Caco-2 (cell line): ENCODE measurements at places on chromosomes 4 and X.

- no peak for DNase-seq
Measured at GRCh38 chrX:16807548-16807947, 21.3 kb downstream of the TXLNG start.

DNA sequence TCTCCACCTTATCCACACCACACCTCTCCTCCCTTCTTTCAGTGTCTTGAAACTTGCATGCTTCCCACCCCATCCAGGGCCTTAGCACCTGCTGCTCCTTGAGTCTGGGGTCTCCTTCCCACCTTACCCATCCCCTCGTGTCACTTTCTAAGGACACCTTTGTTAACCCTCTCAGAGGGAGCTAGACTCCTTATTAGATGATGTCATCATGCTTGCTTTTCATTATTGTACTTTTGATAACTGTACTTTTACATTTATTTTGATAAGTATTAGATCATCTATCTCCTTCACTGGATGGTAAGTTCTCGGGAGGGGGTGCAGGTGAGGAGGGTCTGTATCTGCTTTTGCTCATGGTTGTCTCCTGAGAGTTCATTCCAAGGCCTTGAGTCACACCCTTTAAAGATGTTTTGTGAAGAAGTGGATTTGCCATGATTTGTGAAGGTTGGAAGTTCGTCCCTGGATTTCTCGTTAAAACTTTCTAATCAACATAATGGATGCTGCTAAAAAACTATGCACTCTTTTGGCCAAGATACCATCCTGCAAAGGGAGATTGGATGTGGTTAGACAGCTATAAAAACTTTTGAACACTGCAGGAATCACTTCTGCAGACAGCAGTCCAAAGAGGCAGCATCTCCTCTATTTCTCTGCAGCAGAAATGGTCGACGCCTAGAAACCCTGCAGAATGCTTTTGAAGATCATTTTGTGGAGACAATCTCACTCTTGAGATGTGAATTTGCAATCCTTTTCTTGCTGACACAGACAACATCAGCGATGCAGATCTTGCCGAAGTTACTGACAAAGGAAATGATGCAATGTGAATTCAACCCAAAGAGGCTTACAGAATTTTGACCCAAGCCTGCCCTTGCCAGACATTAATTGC lies 69.6 kb downstream of the ENPP6 start:
- DNase-seq = no peak

- DNase-seq = no peak
Measured at GRCh38 chrX:118356154-118356701, 10.3 kb downstream of the WDR44 start.

GRCh38 chr4:1000686-1001260 lies 7.6 kb upstream of the SLC26A1 start:
- no peak for DNase-seq

- peak; percentile 62 for DNase-seq
Measured at GRCh38 chr4:118836301-118837120, 585 bp upstream of the SEC24D start.

DNA sequence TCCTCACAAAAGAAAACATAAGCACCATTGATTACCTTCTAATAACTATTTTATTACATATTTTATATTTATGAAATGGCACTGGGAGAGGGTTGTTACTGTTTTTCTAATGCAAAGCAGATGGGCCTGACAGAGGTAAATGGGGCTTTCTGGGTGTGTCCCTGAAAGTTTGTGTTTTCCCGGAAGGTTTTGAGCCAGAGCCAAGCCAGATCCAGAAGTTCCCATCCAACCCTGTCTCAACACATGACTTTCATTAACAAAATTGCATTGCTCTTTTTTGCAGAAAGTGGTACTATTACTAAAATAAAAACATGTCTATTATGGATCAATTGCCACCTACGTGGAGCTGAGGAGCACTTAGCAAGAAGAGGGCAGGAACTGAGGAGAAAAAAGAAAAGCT lies 181.3 kb downstream of the RAB28 start:
- no peak for DNase-seq

DNA sequence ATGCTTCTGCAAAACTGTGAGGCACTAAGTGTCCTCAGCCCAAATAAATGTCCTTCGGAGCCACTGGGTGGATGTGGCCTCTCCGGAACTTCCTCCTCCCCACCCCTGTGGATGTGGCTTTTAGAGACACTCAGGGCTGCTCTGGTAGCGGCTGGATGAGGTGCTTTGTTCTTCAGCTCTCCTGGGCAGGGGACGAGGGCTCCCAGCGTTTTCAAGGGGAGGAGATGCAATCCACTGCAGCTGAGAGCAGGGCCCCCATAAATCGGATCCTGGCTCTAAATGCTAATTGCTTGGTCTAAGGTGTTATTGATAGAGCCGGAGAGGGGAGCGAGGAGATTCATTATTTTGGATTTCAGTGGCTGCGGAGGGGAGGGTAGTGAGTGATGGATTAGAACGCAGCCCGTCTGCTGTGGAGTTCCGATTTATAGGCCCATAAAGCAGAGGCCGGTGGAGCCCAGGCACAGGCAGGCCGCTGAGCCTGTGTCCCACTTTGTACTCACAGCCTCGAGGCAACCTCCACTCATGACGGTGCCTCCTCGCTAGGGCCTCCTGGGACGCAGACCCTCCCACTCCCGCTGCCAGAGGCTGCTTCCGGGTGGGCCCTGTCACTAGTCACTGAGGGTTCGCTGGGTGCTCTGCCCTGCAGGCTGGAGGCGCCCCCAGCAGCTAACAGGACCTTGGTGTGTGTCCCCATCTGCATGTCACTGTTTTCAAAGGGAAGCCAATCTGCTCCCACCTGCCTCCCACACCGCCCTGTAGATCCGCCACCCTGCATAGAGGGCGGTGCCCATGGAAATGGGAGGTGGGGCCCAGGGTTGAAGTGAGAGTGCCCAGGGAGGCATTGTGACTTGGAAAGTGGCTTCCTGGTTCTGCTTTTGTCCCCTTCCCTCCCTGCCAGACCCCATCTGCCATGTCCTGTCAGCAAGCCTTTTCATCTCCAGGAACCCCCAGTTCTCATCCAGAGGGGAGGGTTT lies 135.4 kb upstream of the PSAPL1 start:
- DNase-seq = no peak
